Stimulated activated CD8-positive, alpha-beta memory T cell treated with anti-CD3 and anti-CD28 coated beads, Interleukin-2, amount 100 ng/mL, for 1 hour (primary cell): ENCODE measurements at places on chromosomes 5 and 9.

GRCh38 chr5:83494666-83495065 is 23.1 kb downstream of the VCAN start:
- no peak for DNase-seq

- DNase-seq: no peak
These were observed 705 bp upstream of the SLC6A3 start for GRCh38 chr5:1445689-1446601.

- DNase-seq: no peak
These were observed 38.6 kb downstream of the GTF3C4 start for GRCh38 chr9:132708769-132709430.

DNA sequence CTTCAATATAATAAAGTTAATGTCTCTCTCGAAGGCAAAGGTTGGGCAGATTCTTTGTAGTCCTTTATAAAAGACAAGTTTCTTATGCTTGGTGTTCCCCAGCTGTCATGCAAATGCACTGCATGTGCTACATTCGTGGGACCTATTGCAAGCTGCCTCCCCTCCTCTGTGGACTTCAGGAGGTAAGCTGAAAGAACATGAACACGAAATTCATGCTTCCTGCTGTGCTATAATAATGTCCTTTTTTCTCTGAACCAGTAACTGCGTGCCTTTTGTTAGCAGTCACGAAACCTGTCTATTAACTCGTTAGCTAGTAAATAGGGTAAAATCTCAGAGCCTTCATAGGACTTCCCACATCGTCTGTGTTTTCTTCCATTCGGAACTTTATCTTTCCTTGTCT is 363.5 kb downstream of the CDH9 start:
- no peak for DNase-seq

DNA sequence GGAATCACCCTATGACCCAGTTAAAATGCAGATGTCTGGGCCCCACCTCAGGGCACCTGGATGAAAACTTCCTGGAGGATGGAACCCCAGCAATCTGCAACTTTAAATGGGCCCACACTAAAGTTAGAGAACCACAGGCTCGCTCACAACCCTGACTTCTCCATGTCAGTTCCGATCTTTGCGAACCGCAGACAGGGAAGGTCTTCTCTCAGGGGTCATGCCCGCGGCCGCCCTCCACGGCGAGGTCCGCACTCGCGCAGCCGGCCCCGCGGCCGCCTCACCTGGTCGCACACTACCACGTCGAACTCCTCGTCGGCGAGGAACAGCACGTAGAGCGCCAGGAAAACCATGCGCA is 499 bp downstream of the ALG2 start:
- no peak for DNase-seq

DNA sequence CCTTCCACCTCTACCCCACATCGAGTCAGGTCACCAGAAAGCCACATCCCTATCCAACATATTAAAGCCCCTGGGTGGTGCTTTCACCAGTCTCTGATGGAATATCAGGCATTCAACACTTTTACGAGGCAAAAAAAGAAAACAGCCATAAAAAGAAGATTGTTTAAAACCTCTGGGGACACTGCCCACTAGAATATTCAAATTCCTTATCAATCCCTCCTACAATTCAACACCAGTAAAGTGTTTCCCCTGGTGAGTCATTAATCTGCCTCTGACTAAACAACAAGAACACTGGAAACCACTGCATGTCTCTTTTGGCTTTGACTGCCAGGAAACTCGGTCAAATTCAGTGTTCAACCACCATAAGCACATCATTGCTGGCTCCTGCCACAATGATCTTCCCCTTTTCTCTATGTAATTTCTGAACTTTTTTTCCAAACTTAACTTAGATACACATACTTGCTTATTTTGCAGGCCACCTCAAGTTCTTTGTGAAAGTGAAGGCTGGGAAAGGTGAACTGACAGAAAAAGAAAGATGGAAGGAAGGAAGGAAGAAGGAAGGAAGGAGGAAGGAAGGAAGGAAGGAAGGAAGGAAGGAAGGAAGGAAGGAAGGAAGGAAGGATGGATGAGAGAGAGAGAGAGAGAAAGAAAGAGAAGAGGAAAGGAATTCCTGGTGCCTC is 105.3 kb downstream of the PAX5 start:
- DNase-seq: no peak

DNA sequence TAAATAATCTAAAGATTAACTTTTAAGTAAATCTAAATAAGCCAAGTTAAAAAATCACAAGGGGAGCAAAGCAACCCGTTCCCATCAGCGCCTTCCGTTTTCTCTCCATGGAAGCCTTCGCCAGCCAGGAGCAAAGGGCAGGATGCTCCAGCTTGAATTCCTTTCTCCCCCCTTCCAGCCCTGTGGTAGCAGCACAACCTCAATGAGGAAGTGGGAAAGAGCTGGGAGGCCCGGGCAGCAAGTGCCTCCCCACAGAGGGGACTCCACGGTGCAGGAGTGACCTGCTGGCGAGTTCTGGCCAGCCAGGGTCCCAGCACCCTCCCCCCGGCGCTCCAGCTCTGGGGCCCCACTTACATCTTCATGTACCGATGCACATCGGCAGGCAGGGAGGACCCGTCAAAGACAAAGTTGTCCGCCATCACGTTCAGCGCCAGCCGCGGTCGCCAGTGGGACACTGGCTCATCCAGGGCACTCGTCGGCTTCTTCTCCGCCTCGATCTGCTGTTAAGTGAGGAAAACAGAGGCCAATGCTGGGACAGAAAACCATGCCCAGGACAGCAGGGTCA is 6.3 kb downstream of the CLPTM1L start:
- no peak for DNase-seq
